Psoas muscle (tissue), 8 donors: ENCODE measurements at places on chromosomes 2 and 18.

GRCh38 chr2:122905431-122905830, 1119.7 kb upstream of the CNTNAP5 start:
- no peak for DNase-seq

- peak; percentile 23 for DNase-seq
These were observed 33.1 kb upstream of the NPC1 start for GRCh38 chr18:23619388-23619881.

DNA sequence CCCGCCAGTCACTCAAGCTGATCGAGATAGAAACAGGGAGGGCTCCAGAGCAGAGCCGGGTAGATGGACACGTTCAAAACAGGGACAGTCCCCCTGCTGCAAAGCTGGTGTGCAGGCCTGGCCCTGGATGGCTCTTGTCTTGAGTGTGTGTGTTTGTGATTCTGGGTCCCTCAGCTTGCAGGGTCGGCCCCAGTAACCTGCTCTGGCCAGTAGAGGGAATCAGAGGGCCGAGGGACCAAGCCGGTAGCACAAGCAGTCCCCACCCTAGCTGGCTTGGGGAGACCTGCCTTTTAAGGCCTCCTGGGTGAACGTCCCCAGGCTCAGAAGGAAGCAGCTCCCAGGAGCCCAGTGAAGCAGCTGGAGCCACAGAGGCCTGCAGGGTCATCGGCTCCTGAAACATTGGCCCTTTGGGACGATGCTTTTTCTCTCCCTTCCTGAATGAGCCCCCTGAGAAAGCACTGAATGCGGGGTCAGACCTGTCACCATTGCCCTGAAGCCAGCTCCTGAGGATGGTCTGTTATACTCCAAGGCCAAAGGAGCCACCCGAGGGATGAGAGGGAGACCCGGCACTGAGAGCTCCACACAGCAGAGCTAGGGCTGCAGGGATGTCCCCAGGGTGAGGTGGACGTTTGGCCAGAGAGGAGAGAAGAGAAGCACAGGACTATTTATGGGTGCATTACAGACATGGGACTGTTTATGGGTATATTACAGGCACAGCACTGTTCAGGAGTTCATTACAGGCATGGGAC, 15.4 kb upstream of the MLPH start:
- peak; percentile 45 for DNase-seq

GRCh38 chr2:67039058-67039457, 358.1 kb upstream of the ETAA1 start:
- DNase-seq = no peak

GRCh38 chr2:101781791-101782426, 84.4 kb downstream of the MAP4K4 start:
- no peak for DNase-seq

- DNase-seq = no peak
These were observed 24.0 kb upstream of the ARPC2 start for GRCh38 chr2:218192902-218193430.

- no peak for DNase-seq
These were observed 63.6 kb downstream of the GREB1L start for GRCh38 chr18:21305621-21306020.

- DNase-seq = no peak
These were observed 14.1 kb upstream of the KLHL41 start for GRCh38 chr2:169495310-169495928.

- DNase-seq = no peak
These were observed 961 bp downstream of the GPR55 start for GRCh38 chr2:230924092-230924469.

GRCh38 chr18:9097349-9097748, 5.2 kb upstream of the NDUFV2 start:
- DNase-seq = no peak

DNA sequence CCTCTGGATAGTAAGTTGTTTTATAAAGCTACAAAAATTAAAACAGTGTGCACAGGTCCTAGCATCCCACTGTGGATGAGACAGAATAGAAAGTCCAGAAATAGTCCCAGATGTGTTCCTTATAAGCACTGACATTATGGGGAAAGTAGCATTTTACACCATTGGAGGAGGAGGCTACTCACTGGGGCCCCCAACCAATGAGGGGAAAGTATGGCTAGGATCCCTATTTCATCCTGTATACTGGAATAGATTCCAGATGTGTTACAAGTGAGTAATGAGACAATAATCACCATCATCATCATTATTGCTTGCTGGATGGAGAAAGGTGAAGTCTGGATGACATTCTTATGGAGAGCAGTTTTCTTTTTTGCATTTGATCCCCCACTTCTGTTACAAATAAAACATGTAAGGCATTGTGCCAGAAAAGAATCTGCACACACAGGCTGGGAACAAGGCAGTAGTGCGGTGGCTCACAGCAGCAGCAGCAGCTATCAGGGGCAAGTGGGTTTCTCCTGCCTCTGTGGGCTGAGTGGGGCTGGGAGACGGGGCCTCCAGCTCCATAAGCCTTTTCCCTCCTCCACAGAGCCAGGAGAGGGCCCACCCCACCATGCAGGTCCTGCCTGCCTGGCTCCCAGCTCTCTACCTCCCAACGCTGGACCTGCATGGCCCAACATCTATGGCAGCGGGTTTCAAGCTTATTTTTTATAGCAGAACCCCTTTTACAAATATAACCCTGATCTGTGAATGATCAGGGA, 5.0 kb downstream of the ARID5A start:
- no peak for DNase-seq

GRCh38 chr2:162908567-162908966, 70.0 kb upstream of the KCNH7 start:
- no peak for DNase-seq

- no peak for DNase-seq
These were observed 29.2 kb downstream of the SF3B1 start for GRCh38 chr2:197405582-197405981.

DNA sequence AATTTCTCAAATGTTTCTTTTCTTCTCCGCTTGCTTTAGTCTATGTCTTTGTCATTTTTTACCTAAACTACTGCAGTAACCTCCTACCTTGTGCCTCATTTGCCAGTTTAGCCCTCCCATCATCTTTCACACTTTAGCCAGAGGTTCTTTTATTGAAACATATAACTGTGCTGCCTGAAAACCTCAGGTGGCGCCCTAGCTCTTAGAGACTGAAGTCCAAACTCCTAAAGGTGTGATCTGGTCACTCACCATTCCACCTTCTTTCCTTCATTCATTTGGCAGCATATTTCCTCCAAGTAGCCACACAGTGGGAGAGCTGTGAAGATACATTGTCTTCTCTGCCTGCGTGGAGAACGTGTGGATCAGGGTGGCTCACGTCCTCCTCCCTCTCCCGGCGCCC, 98.2 kb upstream of the MAPRE2 start:
- no peak for DNase-seq

- no peak for DNase-seq
These were observed 96.7 kb downstream of the STRN start for GRCh38 chr2:36869606-36870005.

GRCh38 chr18:80104364-80104779, 4.7 kb upstream of the ADNP2 start:
- no peak for DNase-seq

DNA sequence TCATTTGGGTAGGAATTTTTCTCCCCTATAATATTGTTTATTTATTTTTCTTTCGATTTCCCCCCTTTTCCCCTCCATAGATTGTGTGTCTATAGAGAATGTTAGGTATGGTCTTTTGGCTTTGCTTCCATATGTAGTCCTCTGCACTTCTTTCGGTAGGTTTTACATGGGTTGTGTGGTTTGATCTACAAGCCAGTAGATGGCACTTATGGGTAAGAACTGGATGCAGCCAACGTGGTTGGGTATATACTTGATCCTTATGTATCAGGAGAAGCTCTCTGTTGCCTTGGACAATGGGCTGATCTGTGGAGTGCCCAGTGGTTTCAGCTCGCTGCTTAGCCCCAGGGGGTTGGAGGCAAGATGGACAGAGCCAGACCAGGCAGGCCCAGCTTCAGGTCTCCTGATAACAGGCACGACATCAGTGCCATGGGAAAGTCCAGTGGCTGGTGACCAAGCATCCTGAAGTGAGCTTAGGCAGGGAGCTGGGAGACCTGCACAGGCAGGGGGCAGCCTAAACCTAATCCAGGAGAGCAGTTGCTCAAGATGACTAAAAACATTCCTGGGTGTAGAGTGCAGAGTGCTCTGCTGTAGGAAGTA, 488.3 kb downstream of the CCDC85A start:
- DNase-seq = peak; percentile 35

- no peak for DNase-seq
These were observed 28.2 kb downstream of the OSBPL1A start for GRCh38 chr18:24369426-24369825.

- DNase-seq = no peak
These were observed 131.9 kb downstream of the ASB1 start for GRCh38 chr2:238558456-238559099.

GRCh38 chr2:39728941-39729351, 50.1 kb downstream of the THUMPD2 start:
- no peak for DNase-seq

- DNase-seq = no peak
These were observed 185.7 kb downstream of the MTCL1 start for GRCh38 chr18:8890957-8891464.

DNA sequence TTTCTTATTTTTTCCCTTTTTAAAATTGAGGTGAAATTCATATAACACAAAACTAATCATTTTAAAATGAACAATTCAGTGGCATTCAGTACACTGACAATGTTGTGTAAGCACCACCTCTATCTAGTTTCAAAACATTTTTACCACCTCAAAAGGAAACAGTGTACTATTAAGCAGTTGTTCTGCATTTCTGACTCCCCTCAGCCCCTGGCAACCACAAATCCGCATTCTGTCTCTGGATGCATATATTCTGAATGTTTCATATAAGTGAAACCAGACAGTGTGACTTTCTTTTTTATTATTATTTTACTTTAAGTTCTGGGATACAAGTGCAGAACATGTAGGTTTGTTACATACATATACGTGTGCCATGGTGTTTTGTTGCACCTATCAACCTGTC, 19.2 kb upstream of the TANK start:
- no peak for DNase-seq

DNA sequence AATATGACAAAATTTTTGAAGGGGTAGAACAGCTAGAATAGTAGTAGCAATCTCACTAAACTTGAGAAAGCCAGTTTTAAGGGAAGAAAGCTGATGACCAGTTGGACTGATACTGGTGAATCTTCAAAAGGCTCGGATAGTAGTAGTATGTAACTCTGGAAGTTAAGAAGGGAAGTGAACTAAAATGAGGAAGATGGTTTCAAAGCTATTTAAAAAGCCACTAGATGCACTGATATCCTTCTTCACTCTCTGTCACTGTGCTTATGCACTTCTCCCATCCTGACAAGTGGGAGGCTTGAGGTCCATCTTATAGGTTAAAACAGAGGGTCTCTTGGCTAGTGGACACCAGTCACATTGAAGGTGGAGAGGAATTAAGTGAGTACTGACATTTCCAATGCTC, 141.1 kb downstream of the NCOA1 start:
- DNase-seq = no peak

GRCh38 chr2:130370490-130370889, 14.6 kb downstream of the PTPN18 start:
- no peak for DNase-seq

GRCh38 chr2:147173798-147174197, 671.0 kb upstream of the ACVR2A start:
- no peak for DNase-seq

- no peak for DNase-seq
These were observed 5.2 kb upstream of the RMC1 start for GRCh38 chr18:23498117-23498516.

GRCh38 chr2:107402330-107402729, 424.4 kb upstream of the RGPD4 start:
- DNase-seq = no peak

DNA sequence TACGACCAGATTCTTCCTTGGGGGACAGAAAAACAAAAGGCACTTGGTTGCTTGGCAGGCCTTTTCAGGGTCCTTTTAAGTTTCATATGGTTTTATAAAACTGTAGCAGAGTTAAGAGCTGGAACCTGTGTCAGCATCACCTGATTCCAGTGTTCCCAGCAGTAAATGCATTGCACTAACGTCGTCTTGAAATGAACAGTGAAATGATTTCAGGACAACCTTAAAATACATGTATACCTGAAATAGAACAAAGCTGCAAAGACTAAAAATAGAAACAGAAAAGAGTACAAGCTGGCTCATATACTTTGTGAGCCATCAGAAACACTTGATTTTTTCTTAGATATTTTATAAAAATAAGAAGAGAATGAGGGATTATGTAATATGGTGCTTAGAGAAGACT, 51.9 kb downstream of the ACSL3 start:
- no peak for DNase-seq

DNA sequence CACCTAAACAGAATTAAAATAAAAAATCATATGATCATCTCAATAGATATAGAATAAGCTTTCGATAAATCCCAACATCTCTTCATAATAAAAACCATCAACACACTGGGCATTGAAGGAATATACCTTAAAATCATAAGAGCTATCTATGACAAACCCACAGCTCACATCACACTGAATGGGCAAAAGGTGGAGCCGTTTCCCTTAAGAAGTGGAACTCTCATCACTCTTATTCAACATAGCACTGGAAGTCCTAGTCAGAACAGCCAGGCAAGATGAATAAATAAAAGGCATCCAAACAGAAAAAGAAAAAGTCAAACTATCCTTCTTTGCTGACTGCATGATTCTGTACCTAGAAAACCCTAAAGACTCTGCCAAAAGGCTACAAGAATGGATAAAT, 510.3 kb downstream of the ZNF804A start:
- DNase-seq = no peak

GRCh38 chr2:99469394-99469793, 20.4 kb downstream of the REV1 start:
- DNase-seq = no peak

DNA sequence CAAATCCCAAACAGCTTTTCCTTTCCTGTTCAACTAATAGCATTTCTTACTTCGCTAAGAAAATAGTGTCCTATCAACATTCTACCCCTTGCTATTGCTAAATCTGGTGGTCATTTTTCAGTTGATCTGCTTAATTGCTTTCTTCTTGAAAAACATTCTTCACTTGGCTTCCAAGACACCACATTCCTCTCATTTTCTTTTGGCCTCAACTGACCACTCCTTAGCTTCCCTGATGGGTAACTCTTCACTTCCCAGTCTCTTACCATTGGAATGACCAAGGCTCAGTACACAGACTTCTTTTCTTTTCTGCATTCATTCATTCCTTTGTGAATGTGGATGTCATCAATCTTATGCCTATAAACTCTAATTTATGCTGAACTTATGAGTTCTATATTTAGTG, 230.8 kb upstream of the CDH2 start:
- DNase-seq = no peak

GRCh38 chr2:203022751-203023150, 8.1 kb downstream of the NBEAL1 start:
- DNase-seq = no peak

DNA sequence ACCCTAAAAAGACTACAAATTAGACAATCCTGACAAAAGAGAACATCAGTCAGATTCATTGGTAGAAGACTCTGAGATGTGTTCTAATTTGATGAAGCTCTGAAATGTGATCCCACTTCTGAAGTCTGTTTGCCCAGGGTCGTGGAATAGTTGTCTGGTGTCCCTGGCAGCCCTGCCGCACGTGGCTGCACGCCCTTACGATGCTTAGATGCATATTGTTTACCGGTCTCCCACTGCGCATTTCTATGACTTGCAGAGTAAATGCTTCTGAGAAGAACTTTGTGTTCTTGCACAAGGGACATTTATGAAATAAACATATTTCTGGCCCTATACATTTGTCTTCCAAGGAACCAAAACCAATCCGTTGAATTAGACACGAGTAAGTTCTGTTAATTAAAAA, 243.2 kb downstream of the BABAM2 start:
- DNase-seq = no peak

- no peak for DNase-seq
These were observed 61.0 kb downstream of the GRB14 start for GRCh38 chr2:164560181-164560792.

- no peak for DNase-seq
These were observed 41.3 kb downstream of the SH2D6 start for GRCh38 chr2:85459771-85460170.

GRCh38 chr18:34695310-34695709, 14.8 kb upstream of the DTNA start:
- DNase-seq = no peak
